Activated T-cell treated with anti-CD3 and anti-CD28 coated beads, Interleukin-2, amount 50 U/mL, for 1 hour (primary cell): ENCODE measurements at places on chromosomes 5 and 9.

DNA sequence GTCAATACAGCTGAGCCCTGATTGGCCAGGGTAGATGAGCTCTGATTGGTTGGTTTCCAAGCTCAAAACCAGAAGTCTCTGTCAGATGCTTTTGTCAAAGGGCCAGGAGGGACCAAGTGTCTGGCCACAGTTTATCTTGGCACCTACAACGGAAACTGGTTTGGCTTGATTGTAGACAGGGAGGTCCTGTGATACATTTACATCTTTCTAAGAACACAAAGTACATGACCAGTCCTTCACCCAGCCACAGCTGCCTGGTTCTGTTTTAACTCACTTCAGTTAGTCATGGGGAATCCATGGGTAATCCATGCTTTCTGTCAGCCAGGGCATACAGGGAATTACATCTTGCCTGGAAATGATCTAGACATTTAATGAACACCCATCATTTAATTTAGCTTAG, 171.2 kb downstream of the SLC12A2 start:
- DNase-seq: no peak

GRCh38 chr9:88478246-88478645, 56.7 kb upstream of the NXNL2 start:
- no peak for DNase-seq

GRCh38 chr5:113236536-113237288, 198.1 kb downstream of the TSSK1B start:
- DNase-seq: no peak

GRCh38 chr9:97382099-97382718, 29.7 kb upstream of the TDRD7 start:
- DNase-seq: no peak

- no peak for DNase-seq
These were observed 16.0 kb upstream of the ACOT12 start for GRCh38 chr5:81409896-81410295.

DNA sequence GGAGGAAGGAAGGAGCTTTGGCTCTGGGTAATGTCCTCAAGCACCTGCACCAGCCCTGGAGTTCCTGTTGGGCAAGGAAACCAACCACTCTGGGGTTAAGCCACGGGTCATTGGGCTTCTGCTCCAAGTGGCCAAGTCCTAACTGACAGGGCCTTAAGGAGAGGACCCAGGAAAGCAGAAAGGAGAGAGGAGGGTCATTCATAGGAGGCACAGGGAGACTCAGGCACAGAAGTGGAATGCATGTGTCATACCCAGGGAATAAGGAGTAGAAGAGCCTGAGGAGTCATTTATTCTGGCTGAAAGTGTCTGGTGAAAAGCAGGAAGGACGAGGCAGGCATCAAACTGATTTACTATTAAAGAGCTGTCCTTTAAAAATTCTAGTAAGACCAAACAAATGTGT, 129.2 kb downstream of the DMRT2 start:
- no peak for DNase-seq

GRCh38 chr9:101307051-101307450, 77.8 kb downstream of the BAAT start:
- no peak for DNase-seq

GRCh38 chr9:108569624-108570023, 286.2 kb downstream of the ACTL7B start:
- no peak for DNase-seq

DNA sequence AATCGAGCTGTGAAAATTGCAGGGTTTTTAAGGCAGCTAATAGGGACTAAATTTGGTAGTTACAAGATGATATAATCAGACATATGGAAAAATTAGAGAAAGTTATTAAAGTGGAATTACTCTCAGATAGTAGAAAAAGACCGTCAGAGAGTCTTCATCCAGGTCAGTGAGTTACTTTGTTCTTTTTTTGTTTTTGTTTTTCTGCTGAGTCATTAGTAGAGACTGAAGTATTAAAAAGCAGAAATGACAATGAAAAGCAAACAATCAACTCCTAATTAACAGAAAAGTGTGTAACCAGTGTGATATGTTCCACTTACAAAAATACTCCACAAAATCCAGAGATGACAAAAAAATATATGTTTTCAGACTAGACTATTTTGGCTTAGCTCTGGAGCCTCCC, 480.4 kb upstream of the COX7C start:
- no peak for DNase-seq

DNA sequence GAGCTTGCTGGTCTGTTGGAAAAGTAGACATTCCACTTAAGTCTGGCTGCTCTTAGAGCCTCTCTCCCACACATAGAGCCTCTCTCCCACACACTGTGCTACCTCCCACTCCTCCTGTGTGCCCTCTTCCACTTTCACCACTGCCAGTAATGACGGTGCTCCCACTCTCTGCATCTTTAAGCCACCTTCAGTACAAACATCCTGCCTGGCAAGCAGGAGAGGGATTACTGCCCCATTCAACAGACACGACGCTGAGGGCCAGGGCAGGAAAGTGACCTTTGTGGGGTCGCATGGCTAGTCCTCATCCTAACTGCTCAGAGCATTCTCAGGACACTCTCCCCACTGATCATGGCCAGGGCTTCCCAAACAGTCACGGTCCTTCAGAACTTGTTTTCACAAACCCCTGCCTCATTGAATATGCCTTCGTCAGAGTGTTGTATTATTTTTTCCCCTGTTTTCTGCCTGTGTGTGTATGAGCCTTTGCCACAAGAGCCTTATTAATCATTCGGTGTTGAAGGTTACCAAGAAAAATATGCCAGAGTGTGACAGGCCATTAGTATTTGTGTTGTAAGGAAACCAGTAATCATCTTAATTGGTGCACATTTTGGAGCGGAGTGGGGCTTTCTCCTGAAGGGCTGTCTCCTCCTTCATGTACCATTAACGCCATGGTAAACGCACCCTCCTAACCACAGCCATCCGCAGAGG, 87.1 kb upstream of the SAP30L start:
- DNase-seq: no peak

GRCh38 chr9:91346644-91347043, 15.1 kb downstream of the AUH start:
- DNase-seq: no peak

GRCh38 chr5:162485666-162486292, 418.2 kb downstream of the GABRG2 start:
- DNase-seq: no peak

- DNase-seq: no peak
These were observed 29.0 kb upstream of the C9orf72 start for GRCh38 chr9:27602142-27602861.

- DNase-seq: no peak
These were observed 10.9 kb downstream of the HABP4 start for GRCh38 chr9:96460882-96461281.

DNA sequence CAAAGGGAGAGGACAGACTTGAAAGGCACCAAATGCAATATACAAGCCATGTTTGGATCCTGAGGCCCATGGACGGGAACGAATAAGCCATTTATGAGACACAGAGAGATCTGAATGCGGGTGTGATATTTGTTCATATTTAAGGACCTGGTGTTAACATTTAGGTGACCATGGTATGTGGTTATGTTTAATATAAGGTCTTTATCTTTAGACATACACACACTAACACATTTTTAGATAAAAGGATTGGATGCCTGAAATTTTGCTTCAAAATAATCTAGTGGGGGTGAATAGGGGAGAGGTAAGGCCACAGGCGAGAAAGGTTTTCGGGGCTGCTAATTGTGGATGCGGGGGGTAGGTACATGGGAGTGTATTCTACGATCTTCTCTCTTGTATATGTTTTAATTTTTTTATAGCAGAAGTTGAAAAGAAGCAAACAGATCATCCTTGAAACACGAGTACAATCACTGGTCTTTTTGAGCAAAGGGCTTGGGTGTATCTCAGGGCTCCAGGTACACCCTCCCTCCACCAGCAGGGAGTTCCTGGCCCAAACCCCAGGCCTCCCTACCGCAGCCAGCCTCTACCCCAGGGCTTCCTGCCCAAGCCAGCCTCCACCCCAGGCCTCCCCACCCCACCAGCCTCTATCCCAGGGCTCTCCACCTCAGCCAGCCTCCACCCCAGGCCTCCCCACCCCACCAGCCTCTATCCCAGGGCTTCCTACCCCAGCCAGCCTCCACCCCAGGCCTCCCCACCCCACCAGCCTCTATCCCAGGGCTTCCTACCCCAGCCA, 12.2 kb downstream of the AKNA start:
- no peak for DNase-seq

DNA sequence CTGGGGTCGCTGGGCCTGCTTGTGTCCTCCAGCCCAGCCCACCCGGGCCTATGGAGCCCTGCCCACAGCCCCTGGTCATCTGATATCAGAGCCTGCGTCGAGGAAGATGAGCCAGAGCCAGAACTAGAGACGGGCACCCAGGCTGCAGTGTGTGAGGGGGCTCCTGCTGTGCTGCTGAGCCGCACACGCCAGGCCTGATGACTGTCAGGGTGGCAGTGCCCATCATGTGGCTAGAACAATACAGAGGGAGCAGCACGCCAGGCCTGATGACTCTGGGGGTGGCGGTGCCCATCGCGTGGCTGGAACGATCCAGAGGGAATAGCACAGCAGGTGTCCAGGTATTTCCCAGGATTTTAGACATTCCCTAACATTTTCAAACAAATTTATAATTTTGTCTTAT, 9.2 kb upstream of the LRRC14B start:
- no peak for DNase-seq

DNA sequence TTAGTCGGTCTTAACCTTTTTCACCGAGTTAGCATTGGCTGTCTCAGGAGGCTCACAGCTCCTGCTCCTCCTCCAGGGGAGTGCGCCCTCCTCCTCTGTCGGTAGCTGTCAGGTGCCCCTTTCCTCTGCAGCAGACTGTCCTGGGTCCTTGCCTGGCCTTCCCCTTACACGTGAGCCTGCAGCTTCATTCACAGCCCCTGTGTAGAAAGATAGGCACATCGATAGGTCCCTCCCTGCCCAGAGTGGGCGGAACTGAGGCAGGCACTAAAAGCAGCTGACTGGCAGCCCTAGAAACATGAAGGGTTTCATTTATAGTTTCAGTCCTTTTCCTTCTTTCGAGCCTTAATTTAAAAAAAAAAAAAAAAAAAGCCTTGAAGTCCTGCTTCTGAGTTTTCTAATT, 17.2 kb downstream of the TENT4A start:
- no peak for DNase-seq

- DNase-seq: no peak
These were observed 558.5 kb upstream of the ZNF462 start for GRCh38 chr9:106304401-106304920.

GRCh38 chr5:61055434-61056006, 106.7 kb downstream of the SMIM15 start:
- no peak for DNase-seq

GRCh38 chr5:141100243-141100805, at the start of gene PCDHB3:
TSS of gene PCDHB3 (plus strand) at chr5:141100473. CDS start at chr5:141100650, 177 bp downstream.
- no peak for DNase-seq

GRCh38 chr5:80912479-80912878, 47.7 kb upstream of the RASGRF2 start:
- no peak for DNase-seq

- DNase-seq: peak; percentile 7
These were observed 139.8 kb upstream of the COL5A1 start for GRCh38 chr9:134501761-134502265.

DNA sequence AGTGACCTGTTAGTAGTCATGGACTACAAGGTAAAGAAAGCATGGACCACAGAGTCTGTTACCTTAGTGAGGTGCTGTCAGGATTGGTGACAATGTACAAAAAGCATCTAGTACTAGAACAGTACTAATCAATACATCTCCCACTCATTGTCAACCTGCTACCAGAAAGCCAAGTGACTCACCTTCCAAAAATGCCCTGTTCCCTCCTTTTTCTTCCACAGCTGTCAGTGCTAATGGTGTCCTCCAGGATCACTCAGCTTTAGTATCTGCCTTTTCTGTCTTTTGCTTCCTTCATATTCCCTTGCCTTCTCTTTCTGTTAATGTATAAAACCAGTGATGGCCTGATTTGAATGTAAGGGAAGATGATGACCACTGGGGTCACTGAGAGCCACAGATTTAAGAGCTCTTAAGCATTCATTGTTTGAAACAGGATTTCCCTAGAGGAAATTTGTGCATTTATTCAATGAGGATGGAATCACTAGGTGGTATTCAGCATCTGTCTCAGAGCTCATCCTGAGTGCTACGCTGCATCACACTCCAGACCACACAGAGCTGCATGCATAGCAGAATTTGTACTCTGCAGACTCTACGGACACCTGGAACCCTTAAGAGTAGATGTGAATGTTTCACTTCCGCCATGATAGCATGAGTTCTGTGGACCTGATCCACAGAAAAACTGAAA, 71.0 kb downstream of the SV2C start:
- DNase-seq: no peak

DNA sequence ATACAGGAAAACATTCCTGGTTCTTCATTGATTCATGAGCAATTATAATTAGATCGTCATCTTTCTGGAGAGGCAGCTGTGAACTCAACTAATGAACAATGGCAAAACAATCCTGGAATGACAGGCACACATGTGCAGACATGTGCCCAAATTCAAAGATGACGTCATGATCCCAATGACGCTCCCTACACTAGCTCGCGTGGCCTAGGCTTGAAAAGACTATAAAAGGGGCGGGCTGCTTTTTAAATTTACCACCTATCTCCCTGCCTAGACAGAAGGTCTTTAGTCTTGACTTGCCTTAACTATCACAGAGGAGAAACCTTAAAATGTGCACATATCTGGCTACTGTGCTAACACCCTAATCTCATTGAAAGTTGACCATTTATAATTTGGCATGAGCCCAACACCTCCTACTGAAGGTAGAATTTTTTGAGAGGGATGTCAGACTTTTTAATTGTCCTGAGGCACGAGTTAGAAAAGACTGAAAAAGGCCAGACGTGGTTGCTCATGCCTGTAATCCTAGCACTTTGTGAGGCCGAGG, 88.2 kb downstream of the PRRT1B start:
- DNase-seq: no peak

DNA sequence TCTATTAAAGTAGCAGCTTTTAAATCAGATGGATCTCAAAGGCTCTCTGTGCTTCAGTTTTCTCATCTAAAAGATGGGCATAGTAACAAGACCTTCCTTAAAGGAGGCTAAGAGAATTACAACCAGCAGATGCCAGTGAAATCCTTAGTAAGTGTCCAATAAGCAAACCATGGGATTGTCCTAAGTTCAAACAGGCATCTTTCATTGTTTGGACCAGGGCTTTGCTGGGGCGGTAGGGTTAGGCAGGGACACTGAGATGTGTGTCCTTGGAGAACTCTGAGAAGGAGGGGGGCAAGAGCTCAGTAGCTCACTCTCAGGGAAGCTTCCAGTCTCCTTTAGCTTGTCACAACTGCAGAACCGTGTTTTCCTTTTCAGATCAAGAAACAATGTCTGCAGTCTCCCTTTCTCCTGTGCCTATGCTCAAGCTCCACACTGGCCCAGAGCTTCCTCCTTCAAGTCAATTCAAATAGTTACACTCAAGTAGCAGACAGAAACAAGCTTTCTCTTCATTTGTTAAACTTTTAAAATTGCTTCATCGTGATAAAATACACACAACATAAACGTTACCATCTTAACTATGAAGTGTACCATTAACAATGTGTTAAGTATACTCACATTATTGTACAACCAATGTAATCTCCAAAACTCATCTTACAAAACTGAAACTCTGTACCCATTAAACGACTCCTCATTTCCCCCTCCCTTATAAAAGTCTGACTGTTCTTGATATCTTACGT, 216.2 kb downstream of the PIK3R1 start:
- no peak for DNase-seq
